Activated naive CD8-positive, alpha-beta T cell treated with anti-CD3 and anti-CD28 coated beads, Interleukin-2, amount 50 U/mL, for 24 hours (primary cell): ENCODE measurements at places on chromosomes 11 and 22.

GRCh38 chr11:3126901-3127691 is 38.0 kb downstream of the OSBPL5 start:
- no peaks in the 10 kb centered on the region for H3K36me3 ChIP-seq
- DNase-seq = no peak
- no peak overlapping the region for H3K27ac ChIP-seq
- H3K4me1 ChIP-seq = no peaks in the 10 kb centered on the region

GRCh38 chr11:97908354-97908753 is 1112.4 kb upstream of the CNTN5 start:
- no peaks in the 10 kb centered on the region for H3K36me3 ChIP-seq
- H3K4me1 ChIP-seq = no peaks in the 10 kb centered on the region
- H3K4me3 ChIP-seq = no peak overlapping the region
- no peak for DNase-seq
- no peak overlapping the region for H3K27ac ChIP-seq

- H3K4me3 ChIP-seq = peak overlapping the region; percentile 12
- no peak for DNase-seq
- H3K36me3 ChIP-seq = no peaks in the 10 kb centered on the region
- no peaks in the 10 kb centered on the region for H3K27me3 ChIP-seq
Measured at GRCh38 chr11:35242412-35243242, 103.7 kb downstream of the CD44 start.

DNA sequence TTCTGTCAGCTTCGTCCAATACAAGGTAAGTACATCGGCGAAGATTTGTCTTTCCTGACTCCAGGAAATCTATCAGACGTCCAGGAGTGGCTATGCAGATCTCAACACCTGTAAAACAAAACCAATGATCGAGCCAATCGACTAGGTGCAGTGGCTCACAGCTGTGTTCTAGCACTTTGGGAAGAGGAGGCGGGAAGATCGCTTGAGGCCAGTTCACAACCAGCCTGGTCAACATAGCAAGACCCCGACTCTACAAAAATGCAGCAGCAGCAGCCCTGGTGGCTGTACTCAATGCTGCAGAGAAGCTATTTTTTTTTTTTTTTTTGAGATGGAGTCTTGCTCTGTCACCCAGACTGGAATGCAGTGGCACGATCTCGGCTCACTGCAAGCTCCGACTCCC is 11.2 kb downstream of the DDX17 start:
- no peak overlapping the region for H3K4me3 ChIP-seq
- H3K27ac ChIP-seq = no peak overlapping the region
- no peak for DNase-seq
- peaks cover 86% of the 10 kb centered on the region for H3K36me3 ChIP-seq
- no peaks in the 10 kb centered on the region for H3K27me3 ChIP-seq

DNA sequence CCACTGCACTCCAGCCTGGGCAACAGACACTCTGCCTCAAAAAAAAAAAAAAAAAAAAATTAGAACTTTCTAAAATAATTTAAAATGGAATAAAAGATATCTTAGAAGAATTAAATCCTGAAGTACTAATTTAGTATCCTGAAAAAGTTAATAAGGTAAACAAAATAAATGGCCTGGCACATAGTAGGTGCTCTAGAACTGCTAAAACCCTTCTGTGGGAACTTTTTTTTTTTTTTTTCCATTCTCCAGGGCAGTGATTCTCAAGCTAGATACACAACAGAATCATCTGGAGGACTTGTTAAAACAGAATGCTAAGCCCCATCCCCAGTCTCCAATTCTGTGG is 65.3 kb downstream of the MAML2 start:
- no peak overlapping the region for H3K4me3 ChIP-seq
- peak overlapping the region; percentile 76 for H3K27ac ChIP-seq
- DNase-seq = no peak
- peaks cover 65% of the 10 kb centered on the region for H3K4me1 ChIP-seq

GRCh38 chr22:42364604-42365110 is 67.5 kb downstream of the NFAM1 start:
- no peak overlapping the region for H3K4me3 ChIP-seq
- DNase-seq = no peak
- peaks cover 9% of the 10 kb centered on the region for H3K4me1 ChIP-seq
- H3K36me3 ChIP-seq = no peaks in the 10 kb centered on the region
- H3K27ac ChIP-seq = no peak overlapping the region

- no peak overlapping the region for H3K27ac ChIP-seq
- H3K4me1 ChIP-seq = no peaks in the 10 kb centered on the region
- no peak for DNase-seq
- H3K4me3 ChIP-seq = no peak overlapping the region
- no peaks in the 10 kb centered on the region for H3K36me3 ChIP-seq
Measured at GRCh38 chr11:15970506-15971214, 385.7 kb downstream of the SOX6 start.

- H3K27me3 ChIP-seq = no peaks in the 10 kb centered on the region
- peak within 1 kb of the TSS; percentile 92 for H3K4me3 ChIP-seq
- peak within 1 kb of the TSS; percentile 86 for H3K27ac ChIP-seq
Measured at GRCh38 chr22:38755911-38756532, at the start of gene SUN2. TSS of gene SUN2 (minus strand) at chr22:38755998. CDS start at chr22:38752628, 3,370 bp downstream.

DNA sequence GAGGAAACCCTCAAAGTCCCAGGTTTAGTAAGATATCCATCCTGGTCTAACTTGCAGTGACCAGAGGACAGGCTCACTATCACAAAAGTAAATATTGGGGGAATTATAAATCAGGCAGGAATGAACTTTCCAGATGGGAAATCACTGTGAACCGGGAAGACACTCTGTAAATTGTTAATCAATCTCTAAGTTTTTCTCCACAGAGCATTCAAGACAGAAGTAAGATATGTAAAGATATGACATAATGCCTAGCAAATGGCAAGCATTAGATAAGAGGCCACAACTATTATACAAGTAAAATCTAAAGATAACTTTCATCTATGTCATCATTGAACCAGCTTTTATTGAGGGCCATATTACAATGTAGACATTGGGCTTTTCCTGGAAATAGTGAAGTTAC is 35.3 kb upstream of the LRRC4C start:
- H3K27me3 ChIP-seq = no peaks in the 10 kb centered on the region
- H3K4me3 ChIP-seq = no peak overlapping the region
- no peak for DNase-seq
- no peak overlapping the region for H3K27ac ChIP-seq

GRCh38 chr11:86596861-86597586 is 75.4 kb downstream of the ME3 start:
- H3K4me1 ChIP-seq = peaks cover 31% of the 10 kb centered on the region
- peaks cover 2% of the 10 kb centered on the region for H3K36me3 ChIP-seq
- H3K27ac ChIP-seq = no peak overlapping the region
- no peak for DNase-seq

DNA sequence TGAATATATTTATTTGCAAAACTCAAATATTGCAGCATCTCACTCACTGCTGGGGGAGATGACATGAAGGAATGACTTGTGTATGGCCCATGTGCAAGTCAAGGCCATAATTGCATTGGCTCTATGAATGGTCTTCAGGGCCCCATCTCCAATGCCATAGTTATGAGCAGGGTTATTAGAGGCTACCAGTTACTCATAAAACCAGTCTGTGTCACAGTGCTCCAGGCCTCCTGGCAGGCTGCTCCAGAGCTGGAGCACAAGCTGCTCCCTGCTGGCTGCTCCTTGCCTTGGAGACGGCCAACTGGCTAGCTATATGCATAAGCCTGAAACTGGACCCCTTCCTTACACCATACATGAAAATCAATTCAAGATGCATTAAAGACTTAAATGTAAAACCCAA is 145.7 kb downstream of the TRPC6 start:
- no peak for DNase-seq
- H3K27ac ChIP-seq = no peak overlapping the region
- no peaks in the 10 kb centered on the region for H3K36me3 ChIP-seq
- no peaks in the 10 kb centered on the region for H3K27me3 ChIP-seq
- no peak overlapping the region for H3K4me3 ChIP-seq

GRCh38 chr11:103878646-103879045 is 157.8 kb upstream of the DDI1 start:
- no peak overlapping the region for H3K4me3 ChIP-seq
- no peak for DNase-seq
- no peak overlapping the region for H3K27ac ChIP-seq
- no peaks in the 10 kb centered on the region for H3K4me1 ChIP-seq
- no peaks in the 10 kb centered on the region for H3K27me3 ChIP-seq

- peaks cover 2% of the 10 kb centered on the region for H3K27me3 ChIP-seq
- DNase-seq = peak; percentile 36
- no peak overlapping the region for H3K4me3 ChIP-seq
- H3K27ac ChIP-seq = peak overlapping the region; percentile 41
- peaks cover 48% of the 10 kb centered on the region for H3K4me1 ChIP-seq
Measured at GRCh38 chr22:19579880-19580279, 55.7 kb upstream of the CLDN5 start.

GRCh38 chr11:3995949-3996554 is 98.5 kb upstream of the RRM1 start:
- DNase-seq = no peak
- H3K27ac ChIP-seq = no peak overlapping the region
- no peak overlapping the region for H3K4me3 ChIP-seq

GRCh38 chr11:44855493-44855849 is 95.2 kb downstream of the TP53I11 start:
- no peak overlapping the region for H3K27ac ChIP-seq
- peaks cover 15% of the 10 kb centered on the region for H3K4me1 ChIP-seq
- no peak overlapping the region for H3K4me3 ChIP-seq
- peaks cover 43% of the 10 kb centered on the region for H3K27me3 ChIP-seq
- DNase-seq = peak; percentile 27
- no peaks in the 10 kb centered on the region for H3K36me3 ChIP-seq

DNA sequence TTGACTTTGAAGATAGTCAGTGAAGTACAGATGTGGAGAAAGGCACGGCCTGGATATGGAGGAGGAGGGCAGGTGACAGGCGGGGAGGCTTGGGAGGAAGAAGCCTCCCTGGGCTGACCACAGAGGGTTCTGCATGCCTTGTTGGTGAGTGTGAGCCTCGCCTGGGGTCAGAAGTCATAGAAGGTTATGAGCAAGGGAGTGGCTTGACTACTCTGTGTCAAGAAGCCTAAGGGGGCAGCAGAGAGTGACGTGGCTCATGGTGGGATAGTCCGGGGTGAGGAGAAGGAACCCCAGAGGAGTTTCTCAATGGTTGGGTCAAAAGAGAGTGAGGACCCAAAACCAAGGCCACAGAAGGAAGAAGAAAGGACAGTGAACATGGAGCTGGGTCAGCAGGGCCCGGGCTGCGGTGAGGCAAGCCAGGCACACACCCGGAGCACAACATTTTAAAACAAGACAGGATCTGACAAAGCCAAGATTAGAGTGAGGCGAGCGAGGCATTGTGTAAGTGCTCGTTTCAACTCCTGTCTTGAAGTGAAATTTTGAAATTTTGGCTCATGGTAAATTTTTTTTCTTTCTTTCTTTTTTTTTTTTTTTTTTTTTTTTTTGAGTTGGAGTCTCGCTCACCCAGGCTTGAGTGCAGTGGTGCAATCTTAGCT is 31.9 kb downstream of the PDGFB start:
- H3K36me3 ChIP-seq = no peaks in the 10 kb centered on the region
- H3K27me3 ChIP-seq = peaks cover 31% of the 10 kb centered on the region
- H3K4me1 ChIP-seq = peaks cover 9% of the 10 kb centered on the region
- DNase-seq = no peak
- no peak overlapping the region for H3K4me3 ChIP-seq
- H3K27ac ChIP-seq = no peak overlapping the region

- H3K4me3 ChIP-seq = peak overlapping the region; percentile 81
- peak overlapping the region; percentile 91 for H3K27ac ChIP-seq
- DNase-seq = peak; percentile 76
- H3K27me3 ChIP-seq = no peaks in the 10 kb centered on the region
Measured at GRCh38 chr22:39932918-39933649, 27.1 kb upstream of the TMA7B start.

- H3K4me3 ChIP-seq = no peak overlapping the region
- H3K36me3 ChIP-seq = peaks cover 2% of the 10 kb centered on the region
- H3K27me3 ChIP-seq = peaks cover 2% of the 10 kb centered on the region
Measured at GRCh38 chr22:24417901-24418641, 9.3 kb upstream of the ADORA2A start.

GRCh38 chr11:109150581-109150980 is 271.4 kb upstream of the C11orf87 start:
- H3K4me3 ChIP-seq = no peak overlapping the region
- no peaks in the 10 kb centered on the region for H3K36me3 ChIP-seq
- no peaks in the 10 kb centered on the region for H3K4me1 ChIP-seq

GRCh38 chr22:40709752-40710413 is 30.6 kb downstream of the MCHR1 start:
- peaks cover 24% of the 10 kb centered on the region for H3K4me1 ChIP-seq
- H3K27ac ChIP-seq = no peak overlapping the region
- DNase-seq = no peak
- no peak overlapping the region for H3K4me3 ChIP-seq

DNA sequence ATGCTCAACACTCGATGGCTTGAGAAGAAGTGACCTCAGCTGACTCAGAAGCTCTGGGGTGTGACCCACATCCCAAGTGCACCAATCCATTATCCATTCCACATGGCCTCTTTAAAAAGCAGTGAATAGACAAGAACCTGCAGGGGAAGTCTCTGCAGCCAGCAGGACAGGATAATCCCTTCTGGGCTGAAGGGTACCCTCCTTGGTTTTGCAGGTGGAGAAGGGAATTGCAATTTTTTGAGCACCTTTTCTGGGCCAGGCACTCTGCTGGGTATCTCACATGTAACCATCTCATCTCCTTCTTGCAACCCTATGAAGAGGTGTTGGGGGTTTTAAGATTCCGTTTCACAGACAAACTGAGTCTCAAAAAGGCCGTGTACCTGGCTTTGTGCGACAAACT is 76.6 kb downstream of the MYO18B start:
- no peak overlapping the region for H3K27ac ChIP-seq
- H3K36me3 ChIP-seq = no peaks in the 10 kb centered on the region
- DNase-seq = no peak

GRCh38 chr11:117175104-117175503 is 3.4 kb upstream of the SIDT2 start:
- H3K27ac ChIP-seq = no peak overlapping the region
- H3K27me3 ChIP-seq = no peaks in the 10 kb centered on the region
- peaks cover 24% of the 10 kb centered on the region for H3K4me1 ChIP-seq
- peaks cover 6% of the 10 kb centered on the region for H3K36me3 ChIP-seq

DNA sequence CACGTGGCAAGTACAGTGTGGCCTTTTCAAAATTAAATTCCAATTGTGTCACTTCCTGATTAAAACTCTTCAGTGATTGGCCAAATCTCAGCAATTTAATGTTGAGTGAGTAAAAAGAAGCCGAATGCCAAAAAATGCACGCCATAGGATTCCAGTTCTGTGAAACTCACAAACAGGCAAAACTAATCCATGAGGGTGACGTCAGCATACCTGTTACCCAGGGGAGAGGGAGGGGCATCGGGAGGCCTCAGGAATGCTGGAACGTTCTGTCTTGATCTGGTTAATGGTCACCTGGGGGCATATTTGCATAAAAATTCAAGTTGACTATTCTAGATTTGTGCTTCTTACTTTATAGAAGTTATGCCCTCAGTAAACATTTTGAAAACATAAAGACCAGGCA is 39.9 kb upstream of the RAB1B start:
- H3K27ac ChIP-seq = no peak overlapping the region
- H3K4me3 ChIP-seq = no peak overlapping the region
- no peaks in the 10 kb centered on the region for H3K27me3 ChIP-seq
- DNase-seq = no peak
- no peaks in the 10 kb centered on the region for H3K4me1 ChIP-seq
